Activated CD4-positive, alpha-beta T cell treated with anti-CD3 and anti-CD28 coated beads, Interleukin-2, amount 10 ng/mL, durations not matched to agents 7 days and 5 days (primary cell): ENCODE measurements at places on chromosomes 4 and X. TPM values are rescaled to one million over a fixed set of nuclear protein-coding genes. Genes with fewer than 3 reads are reported as not detected.

CYLC1 gene
- not detected for total RNA-seq

DNA sequence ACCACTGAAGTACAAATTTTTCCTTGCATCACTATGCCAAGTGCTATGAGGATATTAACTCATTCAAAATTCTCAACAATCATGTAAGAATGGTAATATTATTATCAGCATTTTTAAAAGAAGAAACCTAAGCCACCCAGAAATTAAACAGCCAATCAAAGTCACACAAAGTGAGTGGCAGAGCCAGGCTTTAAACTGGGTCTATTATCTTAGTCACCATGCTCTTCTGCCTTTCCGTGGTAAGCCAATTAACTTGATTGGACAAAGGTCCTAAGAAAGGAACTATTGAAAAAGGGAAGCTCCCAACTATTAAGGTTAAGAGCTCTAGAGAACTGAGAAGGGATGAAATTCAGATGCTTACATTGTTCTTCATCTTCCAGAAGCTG lies 111.5 kb downstream of the ASB9 start:
- no peak for DNase-seq

DNA sequence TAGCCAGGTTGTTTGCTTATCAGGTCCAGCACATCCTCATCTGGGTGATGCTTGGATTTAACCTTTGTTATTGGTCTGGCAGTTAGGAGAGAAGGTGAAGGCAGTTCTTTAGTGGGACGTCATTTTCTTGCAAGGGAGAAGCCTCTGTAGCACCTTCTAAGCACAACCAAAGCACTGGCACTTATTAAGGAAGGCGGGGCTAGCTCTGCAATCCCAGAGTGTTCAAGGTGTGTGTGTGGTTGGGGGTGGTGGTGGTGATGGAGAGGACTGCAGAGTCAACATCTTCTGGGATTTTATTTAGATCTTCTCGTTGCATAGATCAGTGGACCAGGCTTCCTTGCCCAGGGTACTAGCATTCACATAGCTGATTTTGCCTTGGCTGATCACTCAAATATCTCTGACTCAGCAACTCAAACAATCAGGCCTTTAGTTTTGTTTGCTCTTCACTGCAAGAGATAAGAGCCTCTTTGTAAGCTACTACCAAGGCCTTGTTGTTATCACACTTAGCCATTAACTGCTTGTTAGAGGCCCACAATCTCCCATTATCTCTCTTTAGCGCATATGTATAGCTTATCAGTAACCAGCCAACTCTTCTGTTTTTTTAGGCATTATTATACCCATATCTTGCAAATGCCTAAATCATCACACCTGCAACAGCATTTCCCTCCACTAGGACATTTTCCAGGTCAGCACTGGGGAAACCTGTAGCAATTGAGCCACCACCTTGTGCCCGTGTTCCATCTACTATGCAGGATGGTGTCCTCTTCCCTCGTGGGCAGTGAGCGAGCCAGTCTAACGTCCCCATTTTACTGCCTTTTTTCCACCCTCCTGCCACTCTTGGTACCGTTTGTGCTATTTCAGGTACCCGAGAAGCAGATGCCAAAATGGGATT lies 36.5 kb upstream of the LINC00632 start:
- no peak for DNase-seq

DNA sequence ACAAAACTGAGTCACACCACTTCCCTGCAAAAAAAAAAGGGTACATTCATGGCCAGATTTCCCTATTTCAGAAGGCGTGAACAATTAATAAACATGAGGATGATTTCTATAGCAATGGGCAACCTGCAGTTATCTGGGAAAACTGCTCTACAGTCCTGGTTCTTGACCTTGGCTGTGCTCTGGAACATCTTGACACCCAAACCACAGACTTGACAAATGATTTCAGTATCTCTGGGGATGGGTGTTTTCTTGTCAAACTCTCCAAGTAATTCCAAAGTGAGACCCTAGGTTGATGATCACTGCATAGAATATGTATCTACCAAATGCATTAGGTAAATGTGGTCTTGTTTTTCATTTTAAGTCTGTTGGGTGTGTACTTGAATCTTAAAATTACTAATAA lies 2.0 kb downstream of the DAPP1 start:
- no peak for DNase-seq

GRCh38 chr4:38386654-38387188 lies 277.3 kb upstream of the KLF3 start:
- DNase-seq: no peak
